Frontal cortex (tissue), 4 donors: ENCODE measurements at places on chromosomes 11 and 22. TPM values are rescaled to one million over a fixed set of nuclear protein-coding genes. Genes with fewer than 3 reads are reported as not detected.

FBLN1 gene
- 25.7 TPM for total RNA-seq

PATE4 gene
- total RNA-seq, result not detected

VWCE gene
- 2.0 TPM for total RNA-seq

GRCh38 chr11:57536947-57537619 is at the start of gene SMTNL1:
TSS of gene SMTNL1 (plus strand) at chr11:57537595. CDS start at chr11:57542643, 5,048 bp downstream.
- no peak for DNase-seq

DNA sequence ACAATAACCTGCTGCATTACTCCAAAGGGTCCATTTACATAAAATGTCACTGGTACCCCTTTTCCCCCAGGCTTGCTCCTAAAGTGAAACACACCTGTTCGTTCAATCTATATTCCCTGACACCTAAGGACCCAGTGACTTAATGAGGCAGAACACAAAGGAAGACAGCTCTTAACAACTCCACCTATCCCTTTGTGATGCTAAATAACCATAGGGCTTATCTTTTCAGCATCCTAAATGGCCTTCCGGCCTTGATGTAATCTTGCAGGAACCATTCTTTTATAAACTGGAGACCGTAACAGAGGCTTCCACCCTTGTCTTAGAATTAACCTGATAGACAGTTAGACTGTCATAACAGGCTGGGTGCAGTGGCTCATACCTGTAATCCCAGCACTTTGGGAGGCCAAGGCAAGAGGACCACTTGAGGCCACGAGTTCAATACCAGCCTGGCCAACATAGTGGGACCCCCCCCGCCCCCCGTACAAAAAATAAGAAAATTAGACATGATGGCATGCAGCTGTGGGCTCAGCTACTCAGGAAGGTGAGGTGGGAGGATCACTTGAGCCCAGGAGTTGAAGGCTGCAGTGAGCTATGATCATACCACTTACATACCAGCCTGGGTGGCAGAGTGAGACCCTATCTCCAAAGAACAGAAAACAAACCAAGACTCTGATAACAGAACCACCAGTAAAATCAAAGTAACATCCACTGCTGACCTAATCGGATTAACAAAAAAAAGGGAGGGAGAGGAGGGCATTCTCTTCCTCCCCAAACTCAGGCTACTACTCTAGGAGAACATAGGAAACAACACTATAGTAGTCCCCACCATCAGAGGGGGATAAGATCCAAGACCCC is 5.1 kb downstream of the CHEK2 start:
- no peak for DNase-seq

- DNase-seq, result no peak
Observed at GRCh38 chr22:48250286-48250895, 1487.9 kb downstream of the TBC1D22A start.

DNA sequence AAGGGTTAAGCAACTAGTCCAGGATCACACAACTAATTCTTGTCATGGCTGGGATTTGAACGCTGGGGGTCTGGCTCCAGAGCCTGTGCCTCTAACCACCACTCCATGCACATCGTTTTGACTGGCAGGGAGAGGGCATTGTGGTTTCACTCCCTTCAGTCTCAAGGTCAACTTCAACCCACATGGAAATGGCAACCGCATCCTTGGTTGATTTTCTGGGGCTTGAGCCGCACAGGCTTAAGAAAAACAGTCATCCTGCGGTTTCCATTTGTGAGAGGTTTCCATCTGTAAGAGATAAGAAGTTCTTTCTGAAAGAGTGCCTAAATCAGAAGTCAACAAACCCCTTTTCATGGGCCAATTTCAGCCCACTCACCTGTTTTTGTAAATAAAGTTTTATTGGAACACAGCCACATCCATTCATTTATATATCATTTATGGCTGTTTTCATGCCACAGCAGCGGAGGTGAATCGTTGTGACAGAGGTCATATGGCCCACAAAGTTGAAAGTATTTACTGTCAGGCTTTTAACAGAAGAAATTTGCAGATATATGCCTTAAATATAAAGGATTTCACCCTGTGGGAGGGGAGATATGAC is 65.7 kb downstream of the SGSM1 start:
- no peak for DNase-seq

DNA sequence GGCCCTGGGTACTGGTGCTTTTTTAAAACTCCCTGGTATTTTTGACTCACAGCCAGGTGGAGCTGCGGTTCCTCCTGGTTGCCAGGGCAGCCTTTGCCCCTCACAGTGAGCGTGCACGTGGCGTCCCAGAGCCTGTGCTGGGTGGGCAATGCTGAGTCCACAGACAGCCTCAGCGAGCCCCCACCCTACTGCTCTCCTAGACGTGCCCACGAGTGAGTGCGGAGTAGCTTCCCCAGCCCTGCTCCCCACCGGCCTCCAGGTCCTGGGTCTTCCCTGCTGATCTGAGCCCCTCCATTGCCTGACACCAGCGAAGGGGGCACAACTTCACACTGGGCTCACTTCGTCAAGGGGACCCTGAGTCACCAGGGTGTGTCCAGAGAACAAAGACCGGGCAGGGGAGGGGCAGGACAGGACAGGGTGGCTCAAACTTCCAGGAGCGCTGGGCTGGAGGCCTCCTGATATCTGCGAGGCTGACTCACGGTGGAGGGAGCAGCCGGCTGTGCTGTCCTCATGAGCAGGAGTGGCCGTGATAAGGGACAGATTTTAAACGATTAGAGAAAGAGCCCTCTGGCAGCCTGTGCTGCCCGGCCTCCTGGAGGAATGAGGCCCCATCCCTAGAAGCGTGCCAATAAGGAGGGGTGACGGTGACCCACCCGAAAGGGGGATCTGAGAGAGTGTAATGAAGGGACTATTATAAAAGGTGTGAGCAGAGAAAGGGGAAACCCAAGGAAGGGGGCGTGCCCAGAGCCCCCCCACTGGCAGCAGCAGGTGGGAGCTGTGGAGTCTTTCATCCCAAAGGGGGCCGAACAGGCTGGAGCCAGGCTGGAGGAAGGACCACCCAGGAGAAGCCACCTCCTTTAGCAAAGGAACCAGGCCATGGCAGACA is 129.3 kb upstream of the FGF3 start:
- DNase-seq, result no peak

- DNase-seq, result no peak
Observed at GRCh38 chr11:68042219-68043028, 3.6 kb downstream of the TCIRG1 start.

DNA sequence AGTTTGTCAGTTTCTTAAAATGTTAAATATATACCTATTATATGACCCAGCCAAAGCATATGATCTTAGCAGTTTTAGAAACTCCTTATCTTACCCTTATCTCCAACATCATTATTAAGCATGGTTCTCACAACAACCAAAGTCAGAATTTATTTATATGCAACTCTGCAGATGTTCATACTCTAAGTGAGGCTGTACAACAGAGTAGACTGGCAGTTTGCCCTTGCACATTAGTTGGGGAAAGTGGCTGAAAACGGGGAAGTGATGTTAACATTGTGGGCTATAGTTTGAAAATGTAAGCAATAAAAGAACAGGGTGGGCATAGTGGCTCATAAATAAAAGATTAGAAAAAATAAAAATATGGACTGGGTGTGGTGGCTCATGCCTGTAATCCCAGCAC is 49.7 kb downstream of the ATG16L2 start:
- DNase-seq, result no peak

DNA sequence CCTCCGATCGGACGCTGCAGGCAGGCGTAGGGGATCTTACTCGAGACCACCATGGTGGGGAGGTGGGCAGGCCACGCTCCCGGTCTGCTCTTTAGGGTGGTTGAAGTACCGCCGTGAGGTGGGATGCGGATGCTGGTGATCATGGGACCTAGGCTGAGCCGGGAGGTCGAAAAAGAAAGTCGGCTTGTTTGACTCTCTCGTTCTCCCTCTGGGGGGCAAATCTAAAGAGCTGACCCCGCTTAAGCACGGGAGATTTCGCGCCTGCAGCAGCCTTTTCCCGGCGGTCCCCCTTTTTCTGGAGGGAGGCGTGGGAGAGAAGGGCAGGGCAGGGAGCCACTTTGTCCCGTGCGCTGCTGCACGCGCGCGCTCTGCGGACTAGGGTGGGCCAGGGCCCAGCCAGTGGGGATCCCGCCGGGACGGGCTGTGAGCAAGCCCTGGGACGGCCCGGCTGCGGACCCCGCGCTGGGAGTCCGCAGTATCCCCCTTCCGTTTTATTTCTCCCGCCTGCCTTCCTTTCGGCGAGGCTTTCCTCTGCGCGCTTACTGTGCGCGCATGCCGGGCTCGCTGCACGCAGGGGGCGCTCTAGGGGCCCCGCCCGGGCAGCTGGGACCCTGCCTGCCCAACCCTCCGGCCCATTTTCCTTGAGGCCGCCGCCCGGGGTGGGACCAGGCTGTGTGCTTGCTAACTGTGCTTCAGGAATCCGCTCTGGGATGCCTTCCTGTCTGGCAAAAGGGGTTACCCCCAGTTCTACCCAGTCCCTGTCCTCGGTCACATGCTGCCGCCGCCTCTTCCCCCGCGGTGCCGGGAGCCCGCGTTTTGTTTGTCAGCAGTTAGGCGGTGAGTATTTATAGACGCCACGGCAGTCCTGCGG is 81.0 kb downstream of the PRR5L start:
- DNase-seq, result peak; percentile 45

- DNase-seq, result no peak
Observed at GRCh38 chr22:17725500-17725796, 48.8 kb downstream of the BID start.
